ENCODE measurements at places on chromosomes 16 and 17. TPM values are rescaled to one million over a fixed set of nuclear protein-coding genes. Genes with fewer than 3 reads are reported as not detected.

Gene CHST5
- not detected for total RNA-seq

- no peak for DNase-seq
Observed at GRCh38 chr17:67656494-67657203, 61.1 kb upstream of the NOL11 start.

Gene CACNG4
- not detected for total RNA-seq

DNA sequence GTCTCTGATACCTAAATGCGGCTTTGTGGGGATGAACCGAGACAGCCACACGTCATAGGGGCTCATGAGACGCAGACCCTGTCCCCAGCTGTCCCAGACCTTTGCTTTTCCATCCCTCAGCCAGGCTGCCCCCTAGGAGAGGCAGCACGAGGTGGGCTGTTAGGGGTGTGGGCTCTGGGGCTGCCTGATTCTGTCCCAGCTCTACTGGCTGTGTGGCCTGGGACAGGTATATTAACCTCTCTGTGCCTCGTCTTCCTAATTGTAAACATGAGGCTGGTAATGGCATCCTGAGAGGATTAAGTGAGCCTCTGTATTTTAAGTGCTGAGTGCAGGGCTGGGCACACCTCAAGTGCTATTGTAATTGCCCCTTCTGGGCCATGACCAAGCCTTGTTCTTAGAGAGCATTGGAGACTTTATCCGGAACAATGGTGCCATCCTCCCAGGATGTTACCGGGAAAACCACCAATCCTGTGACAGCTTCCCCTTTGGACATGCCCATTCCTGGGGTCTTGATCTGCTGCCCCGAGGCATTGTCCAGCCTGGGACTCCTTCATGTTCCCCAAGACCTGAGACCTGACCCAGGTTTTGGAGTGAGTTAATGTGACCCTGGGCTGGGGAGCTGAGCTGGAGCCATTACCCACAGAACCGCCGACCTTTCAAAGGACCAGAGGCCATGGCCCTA, 5.1 kb downstream of the ADGRG1 start:
- DNase-seq = no peak

Gene MLYCD
- 3.8 TPM for total RNA-seq

- no peak for DNase-seq
Observed at GRCh38 chr16:2053211-2053610, 5.4 kb downstream of the TSC2 start.

- no peak for DNase-seq
Observed at GRCh38 chr17:57135026-57135788, 50.2 kb downstream of the AKAP1 start.

DNA sequence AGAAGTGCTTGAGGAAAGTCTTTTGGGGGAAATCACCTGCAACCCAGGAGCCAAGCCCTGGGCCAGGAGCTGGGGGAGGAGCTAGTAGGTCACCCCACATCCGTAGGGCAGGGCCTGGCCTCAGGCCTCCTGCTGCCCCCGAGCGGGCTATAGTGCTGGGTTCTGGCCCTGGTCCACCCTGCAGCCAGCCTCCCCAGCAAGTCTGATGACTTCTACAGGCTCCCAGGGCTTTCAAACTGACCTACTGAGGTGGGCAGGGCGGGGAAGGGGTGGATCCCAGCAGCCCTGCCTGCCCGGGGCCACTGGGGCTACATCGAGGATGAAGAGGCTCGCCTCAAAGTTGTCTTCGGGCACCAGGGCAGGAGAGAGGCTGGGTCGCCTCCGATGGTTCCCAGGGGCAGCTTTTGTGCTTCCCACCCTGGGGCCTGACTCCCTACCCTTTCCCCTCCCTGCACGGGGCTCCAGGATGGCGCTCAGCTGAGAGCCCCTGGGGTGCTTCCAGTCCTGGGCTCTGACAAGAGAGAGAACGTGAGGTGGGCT, 5.0 kb downstream of the CENPX start:
- no peak for DNase-seq

Gene SLC35G6
- not detected for total RNA-seq

Gene NUPR1
- not detected for total RNA-seq

Data from CD8-positive, alpha-beta memory T cell (primary cell).